NCI-H1436 treated with DMSO at 0.1 percent for 48 hours (cell line): ENCODE measurements at places on chromosomes 12 and 14.

- no peak for DNase-seq
Observed at GRCh38 chr14:68794851-68795596, 2.2 kb upstream of the ZFP36L1 start.

DNA sequence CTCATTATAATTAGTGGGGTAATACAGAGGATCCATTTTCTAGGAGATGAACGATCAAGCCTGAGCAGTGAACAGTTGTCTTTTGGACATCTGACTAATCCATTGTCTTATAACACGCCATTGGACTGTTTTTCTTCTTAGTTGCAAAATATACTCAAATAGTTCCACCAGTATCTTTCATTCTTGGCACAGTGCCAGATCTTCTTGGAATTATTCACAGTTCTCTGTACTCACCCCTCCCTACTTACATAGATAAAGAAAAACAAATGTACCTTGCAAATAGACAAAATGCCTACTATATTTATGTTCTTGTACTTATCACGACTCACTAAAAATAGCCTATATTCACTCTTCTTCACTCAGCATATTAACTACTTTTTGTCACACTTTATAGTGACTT lies 3.8 kb downstream of the CBLN3 start:
- no peak for DNase-seq

DNA sequence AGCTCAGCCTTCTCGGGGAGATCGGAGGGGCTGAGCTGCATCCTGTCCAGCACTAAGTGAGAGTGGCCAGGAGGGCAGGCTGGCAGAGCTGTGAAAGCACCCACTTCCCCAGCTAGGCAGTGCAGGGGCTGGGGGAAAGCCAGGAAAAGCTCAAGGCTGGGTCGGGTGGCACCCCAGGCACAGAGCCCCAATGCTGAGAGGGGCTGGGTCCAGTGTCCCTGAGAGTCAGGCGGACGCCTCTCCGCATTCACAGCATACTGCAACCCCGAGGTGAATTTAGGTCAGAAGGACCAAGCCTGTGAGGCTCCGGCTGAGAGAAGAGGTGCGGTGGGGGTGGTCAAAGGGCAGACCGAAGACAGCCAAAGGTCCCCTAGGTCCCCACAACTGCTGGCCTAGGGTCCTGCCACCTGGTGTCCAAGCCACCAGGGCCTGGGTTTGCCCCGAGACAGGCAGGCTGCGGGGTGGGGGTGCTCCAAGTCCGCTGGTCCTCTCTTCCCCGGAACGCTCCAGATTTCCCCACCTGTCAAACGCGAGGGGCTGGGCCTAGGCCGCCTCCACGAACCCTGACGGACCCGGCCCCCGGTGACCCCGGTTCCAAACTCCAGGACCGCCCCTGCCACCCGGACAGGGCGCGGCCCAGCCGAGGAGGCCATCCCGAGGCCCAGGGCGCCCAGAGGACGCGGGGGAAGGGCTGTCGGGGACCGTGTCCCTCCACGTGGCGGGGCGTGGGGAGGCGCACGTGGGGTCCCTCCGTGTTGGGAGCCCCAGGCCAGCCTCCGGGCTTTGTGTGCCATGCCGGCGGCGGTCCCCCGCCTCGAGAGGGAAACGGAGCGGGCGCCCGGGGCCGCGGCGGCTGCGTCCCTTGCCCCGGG lies 527 bp downstream of the CAMKK2 start:
- DNase-seq: no peak

DNA sequence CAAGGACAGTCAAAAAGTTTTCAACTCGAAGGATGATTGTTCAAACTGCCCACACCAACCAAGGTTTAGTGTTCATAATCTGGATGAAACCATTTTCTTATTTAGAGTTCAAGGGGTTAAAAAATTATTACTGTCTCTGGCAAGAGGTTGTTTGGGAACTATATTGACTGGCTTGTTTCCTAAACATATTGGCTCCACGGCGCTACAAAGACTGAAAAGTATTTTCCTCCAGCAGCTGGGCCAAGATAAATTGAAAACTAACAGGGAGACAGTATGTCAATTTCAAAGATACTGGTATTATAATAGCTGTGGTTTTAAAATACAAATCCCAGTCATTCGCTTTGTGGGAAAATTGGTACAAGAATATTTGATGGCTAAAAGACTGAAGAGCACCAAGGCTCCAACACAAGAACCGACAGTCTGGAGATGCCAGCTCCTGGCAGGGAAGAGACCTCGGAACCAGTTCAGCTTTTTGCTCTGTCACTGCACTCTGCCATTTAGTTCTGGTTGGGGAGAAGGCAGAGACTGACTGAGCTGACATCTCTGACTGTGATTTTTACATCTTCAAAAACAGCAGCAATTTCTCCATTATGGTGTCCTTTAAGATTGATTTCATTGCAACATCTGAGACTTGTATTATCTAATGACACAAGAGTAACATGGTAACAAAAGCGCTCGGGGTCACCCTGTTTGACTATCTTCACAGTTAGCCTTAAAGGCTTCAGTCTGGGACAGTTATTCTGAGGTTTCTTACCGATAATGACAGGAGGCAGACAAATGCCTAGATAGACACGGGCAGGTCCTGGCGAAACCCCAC lies 62.0 kb downstream of the ST8SIA1 start:
- no peak for DNase-seq

DNA sequence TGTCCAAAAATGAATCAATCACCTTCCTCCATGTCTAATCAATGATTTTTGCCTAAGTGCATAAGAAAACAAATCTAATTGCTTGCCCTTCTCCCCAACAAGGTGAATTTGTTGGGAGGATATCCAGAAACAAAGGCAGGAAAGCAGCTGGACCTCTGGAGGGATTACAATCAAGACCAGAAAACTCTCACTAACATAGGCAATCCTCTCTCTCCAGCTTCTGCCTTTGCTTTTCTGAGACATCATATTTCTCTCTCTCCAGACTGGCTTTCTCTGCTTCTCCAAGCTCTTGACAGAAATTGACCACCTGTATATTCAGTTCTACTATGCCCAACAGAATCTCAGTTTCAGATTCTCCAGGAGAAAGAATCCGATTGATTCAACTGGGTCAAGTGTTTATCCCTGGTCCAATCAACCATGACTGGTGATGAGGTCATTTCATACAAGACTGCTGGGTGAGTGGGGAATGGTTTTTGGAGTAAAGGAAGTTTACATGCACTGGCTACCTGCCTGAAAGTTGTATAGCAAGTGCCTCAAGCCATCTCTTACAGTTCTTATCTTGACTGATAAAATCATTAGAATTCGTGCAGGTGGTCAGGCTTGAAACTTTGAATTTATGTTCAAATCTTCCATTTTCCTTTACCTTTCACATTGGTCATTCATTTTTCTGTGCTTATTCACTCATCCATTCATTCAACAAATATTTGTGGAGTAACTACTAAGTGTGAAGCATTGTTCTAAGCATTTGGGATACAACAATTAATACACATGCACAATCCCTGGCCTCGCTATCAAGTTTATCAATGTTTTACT lies 22.2 kb upstream of the CFAP54 start:
- DNase-seq: no peak

GRCh38 chr12:105428793-105429395 lies 98.4 kb downstream of the C12orf75 start:
- no peak for DNase-seq

DNA sequence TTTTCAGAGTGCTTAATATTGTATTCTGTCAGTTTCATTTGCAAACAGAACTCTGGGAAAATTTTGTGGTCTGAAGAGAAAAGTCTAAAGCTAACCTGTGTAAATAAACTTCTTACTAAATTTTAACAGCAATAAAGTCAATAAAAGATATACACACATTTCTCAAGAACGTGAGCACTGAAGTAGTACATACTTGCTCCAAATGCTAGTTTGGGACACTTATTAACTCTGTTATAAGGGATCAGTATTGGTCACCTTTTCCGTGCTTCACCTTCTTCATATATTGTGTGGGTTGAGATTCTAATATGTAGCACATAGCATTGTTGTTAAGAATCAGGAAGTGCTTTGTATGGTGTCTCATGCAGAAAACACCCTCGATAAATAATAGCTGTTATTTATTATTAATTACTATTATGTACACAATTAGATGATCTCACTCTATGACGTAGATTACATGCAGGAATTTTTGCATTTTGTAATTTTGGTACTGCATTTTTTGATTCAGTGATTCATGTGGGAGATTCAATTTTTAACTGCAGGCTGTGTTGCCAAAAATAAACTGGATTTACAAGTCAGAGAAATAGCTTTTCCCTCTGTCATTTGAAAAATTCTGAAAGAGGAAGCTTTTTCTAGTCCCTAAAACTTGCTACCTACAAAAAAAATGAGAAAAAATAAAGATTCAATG lies 300.9 kb downstream of the ACSS3 start:
- DNase-seq: no peak

- DNase-seq: no peak
Observed at GRCh38 chr12:29239336-29239735, 90.3 kb downstream of the FAR2 start.

GRCh38 chr14:98200601-98201000 lies 1071.4 kb downstream of the BCL11B start:
- no peak for DNase-seq

- no peak for DNase-seq
Observed at GRCh38 chr14:105084741-105085571, 19.7 kb upstream of the GPR132 start.

- no peak for DNase-seq
Observed at GRCh38 chr12:56477521-56478225, 9.3 kb downstream of the SPRYD4 start.

DNA sequence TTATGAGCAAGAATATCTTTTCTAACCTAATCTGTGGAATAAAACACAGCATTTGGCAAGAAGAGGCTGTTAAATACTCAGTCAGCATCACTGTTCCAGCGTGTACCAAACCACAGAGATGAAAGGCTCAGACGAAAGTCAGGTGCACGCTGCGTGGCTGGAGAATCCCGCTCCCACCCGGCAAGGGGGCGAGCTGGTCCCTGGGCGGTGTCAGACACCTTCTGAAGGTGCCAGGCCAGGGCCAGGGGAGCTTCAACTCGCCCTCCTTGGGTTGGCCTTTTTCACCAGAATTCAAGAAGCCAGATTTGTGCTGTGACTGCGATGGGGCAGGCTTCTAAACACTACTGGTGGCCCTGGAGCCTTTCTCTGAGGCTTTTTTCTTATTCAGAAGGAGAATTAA lies 73.1 kb downstream of the WDR20 start:
- DNase-seq: no peak

DNA sequence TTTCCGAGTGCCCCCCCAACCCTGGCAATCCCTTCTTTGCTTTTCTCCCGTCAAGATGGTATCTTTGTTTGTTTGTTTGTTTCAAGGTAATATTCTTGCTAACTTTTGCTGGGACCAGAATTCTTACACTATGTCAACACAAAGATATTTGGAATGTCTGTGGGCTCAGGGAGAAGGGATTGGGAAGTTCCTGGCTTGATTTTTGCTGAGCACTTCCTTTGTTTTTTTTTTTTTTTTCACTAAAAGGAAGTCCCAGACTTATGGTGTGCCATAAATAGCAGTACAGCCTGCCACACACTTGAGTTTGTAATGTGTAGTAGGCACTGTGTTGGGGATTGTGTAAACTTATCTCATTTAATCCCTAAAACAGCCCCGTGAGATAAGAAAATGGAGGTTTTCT lies 11.2 kb upstream of the RNU6-7 start:
- no peak for DNase-seq

DNA sequence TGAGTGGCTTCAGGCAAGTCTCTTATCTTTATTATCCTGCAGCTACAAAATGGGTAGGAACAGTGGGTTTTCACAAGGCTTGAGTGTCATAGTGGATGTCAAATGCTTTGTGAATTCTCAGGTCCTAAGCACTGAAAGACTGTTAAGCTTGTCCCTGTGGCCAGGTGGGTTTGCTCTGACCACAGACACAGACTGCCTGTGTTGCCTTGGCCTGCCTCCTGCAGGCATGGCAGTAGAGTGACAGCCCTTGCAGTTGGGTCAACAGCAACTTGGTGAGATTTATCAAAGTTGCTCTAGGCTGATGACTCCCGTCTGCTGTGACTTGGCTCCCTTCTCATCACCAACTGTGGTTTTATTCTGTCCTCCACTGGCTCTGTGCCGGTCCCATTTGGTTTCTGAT lies 520.0 kb upstream of the CCDC196 start:
- DNase-seq: no peak

GRCh38 chr12:110344657-110345056 lies 58.9 kb downstream of the ANAPC7 start:
- no peak for DNase-seq

DNA sequence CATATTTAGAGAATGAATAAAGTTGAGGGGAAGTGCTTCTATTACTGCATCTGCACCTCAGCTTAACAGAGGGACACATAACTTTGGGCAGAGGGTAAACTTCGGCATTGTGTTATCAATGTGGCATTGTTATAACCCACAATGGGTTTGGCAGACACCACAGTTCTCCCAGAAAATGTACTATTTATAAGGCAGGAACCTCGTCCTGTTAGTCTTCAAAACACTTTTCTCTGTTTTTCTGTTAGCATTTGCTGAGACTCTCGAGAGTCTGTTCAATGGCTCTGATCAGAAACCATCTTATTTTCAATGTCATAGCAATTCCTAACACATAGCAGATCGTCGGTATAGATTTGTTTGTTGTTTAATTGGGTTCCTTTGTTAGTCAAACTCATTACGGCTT lies 13.9 kb downstream of the PPP1R36 start:
- no peak for DNase-seq

DNA sequence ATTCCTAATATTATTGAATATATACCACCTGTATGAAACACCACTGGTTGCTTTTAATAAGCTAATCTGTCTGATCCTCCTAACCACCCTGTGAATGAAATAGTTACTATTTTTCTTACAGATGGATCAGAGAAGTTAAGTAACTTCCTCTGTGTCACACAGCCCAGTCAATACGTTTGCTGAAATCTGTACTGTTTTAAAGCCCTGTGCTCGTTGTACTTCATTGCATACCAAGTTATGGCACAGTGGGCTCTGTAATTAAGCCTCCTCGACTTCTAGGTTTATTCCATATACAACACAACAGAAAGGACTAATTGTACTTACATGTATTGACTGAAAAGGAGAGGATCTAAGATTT lies 137.9 kb downstream of the TPH2 start:
- DNase-seq: no peak

DNA sequence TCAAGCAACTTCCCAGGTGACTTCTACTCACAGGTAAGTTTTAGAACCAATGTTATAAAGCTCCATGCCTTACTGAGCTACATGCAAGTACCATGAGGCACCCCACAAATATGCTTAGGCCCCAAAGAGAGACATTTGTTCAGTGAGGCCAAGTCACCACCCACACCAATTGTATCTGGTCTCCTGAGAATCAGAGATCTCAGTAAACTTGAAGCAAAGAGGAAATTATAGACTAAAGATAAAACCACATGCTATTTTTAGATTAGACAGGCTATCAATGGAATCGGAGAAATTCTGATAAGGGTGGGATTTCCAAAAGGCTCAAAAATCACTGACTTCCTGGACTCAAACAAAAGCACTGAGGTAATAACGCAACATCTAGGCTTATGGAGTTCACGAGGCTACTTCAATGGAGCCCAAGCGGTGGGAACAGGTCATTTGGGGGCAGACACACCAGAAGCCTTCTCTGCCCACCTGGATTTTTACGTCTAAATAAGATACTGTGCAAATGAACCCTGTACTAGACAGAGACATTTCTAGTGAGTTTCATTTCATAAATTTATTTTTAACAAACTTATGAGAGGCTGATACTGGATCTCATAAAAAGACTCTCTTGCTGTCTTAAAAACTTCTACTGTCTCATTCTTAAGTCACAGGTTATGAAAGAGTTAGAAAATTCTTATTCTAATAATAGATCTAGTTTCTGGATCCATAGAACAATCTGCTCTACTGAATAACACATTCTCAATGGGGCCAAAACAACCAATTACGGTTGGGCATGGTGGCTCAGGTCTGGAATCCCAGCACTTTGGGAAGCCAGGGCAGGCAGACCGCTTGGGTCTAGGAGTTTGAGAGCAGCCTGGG lies 7.7 kb downstream of the SLC15A4 start:
- DNase-seq: no peak
